ENCODE measurements at places on chromosomes 1 and 21.

DNA sequence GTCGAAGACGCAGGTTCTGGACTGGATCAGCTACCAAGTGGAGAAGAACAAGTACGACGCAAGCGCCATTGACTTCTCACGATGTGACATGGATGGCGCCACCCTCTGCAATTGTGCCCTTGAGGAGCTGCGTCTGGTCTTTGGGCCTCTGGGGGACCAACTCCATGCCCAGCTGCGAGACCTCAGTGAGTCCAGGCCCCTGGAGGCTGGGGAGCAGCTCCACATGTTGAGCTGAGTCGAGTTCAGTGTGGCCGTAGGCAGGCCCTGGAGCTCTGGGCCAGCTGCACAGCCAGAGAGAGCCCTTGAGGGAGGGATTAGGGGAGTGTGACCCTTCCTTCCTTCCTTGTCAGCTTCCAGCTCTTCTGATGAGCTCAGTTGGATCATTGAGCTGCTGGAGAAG is 1.6 kb downstream of the ELF3 start:
- no peak for DNase-seq

DNA sequence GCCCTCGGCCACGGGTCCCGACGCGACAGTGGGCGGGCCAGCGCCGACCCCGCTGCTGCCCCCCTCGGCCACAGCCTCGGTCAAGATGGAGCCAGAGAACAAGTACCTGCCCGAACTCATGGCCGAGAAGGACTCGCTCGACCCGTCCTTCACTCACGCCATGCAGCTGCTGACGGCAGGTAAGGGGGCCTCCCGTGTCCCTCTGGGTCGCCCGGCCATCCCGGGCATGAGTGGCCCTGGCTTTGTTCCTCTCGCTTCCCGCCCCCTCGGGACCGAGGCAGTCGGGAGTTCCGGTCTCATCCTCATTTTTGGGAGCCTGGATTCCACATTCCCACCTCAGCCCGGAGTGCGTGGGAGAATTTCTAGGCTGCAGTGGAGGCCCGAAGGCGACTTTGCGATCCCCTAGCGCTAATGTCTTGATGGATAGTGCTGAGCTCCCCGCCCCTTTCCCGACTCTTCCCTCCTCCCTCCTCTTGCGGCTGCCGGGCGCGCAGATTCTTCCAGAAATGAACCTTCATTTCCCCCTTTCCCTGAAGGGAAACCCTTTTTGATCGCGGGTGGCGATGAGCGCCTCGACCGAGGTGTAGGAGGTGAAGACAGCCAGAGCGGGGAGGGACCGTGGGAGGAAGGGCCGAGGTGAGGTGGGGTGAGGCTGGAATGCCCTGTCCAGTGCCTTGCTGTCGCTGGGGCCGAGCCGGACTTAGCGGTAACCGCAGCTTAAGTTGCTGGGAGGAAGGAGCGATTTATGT is 705 bp downstream of the KHDRBS1 start:
- no peak for DNase-seq

DNA sequence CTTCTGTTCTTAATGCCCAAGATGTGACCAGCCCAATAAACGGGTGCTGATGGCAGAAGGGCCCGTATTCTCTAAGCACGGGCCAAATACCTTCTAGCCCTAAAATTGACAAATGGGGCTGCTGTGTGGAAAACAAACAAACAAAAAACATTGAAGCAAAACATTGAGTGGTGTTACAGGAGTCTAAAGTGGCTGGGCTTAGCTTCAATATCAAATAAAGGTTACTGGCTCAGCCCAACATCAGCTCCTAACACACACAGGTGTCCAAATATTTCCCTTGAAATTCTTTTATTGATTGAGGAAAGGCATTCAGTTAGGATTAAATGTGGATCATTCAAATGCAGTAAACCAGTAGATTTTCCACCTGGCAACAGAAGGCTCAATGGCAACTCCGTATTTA is 13.3 kb upstream of the TTF2 start:
- DNase-seq = no peak

DNA sequence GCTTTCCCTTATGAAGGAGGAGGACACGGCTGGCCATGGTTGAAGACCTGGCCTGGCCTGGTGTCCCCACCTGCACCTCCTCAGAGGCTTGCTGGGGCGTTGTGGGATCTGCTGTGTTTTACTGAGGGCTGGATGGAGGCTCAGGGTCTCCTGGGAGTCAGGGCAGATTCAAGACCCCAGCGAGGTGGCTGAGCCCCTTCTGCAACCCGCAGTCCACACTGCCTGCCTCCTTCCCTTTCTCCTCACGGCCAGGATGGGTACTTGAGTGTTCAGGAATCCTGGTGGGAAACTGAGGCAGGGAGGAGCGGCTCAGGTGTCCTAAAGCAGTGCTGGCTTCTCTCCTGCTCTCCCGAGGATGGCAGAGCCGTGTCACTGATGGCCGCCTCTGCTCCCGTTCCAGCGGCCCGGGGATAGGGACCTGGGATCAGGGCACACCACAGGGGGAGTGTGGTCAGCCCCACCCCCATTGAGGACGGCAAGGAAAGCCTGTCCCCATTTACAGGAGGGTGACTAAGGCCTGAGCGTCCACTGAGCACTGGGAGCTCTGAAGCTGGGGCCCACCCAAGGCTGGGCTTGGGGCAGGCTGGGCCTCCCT is 47.5 kb downstream of the TRPM2 start:
- no peak for DNase-seq

GRCh38 chr1:167121375-167122120 is 27.7 kb downstream of the STYXL2 start:
- DNase-seq = peak; percentile 34

DNA sequence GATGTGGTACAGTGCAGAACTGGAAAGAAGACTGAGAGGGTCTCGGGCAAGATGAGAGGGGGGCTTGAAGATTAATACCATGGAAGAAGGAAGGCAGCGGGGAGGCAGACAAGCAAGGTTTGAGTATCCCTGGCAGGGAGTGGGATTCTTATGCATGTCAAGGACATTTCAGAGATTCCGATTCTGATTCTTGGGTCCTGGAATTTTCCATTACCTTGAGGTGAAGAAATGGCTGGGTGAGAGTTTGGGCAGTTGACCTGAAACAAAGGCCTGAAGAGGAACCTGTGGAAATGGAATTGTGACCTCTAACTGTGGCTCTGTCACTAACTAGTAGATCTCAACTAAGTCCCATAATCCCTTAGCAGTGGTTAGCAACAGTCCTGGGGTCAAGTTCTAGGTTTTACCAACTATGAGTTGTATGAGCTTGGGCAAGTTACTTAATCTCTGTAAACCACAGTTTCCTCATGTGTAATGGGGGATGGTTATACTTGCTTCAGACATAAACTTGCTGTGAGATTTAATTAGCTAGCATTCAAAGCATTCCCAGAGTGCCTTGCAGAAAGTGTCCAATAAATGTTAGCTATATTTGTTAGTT is 8.6 kb upstream of the ACTN2 start:
- DNase-seq = no peak

- no peak for DNase-seq
Measured at GRCh38 chr1:82820816-82821215, 1020.1 kb downstream of the ADGRL2 start.
